ENCODE measurements at places on chromosomes 16 and 17.

- DNase-seq: no peak
Measured at GRCh38 chr16:10765772-10766171, 22.1 kb downstream of the NUBP1 start.

DNA sequence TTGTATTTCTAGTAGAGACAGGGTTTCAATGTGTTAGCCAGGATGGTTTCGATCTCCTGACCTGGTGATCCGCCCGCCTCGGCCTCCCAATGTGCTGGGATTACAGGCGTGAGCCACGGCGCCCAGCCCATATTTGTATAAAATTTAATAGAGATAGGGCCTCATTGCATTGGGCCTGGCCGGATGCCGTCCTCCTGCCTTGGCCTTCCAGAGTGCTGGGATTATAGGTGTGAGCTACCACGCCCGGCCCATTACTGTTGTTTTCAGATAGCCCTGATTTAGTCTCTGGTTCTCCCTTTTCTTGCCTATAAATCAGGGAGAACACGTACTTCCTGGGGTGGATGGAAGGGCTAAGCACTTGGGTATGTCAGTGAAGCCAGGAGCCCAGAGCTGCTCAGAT lies 3.5 kb downstream of the DEF8 start:
- no peak for DNase-seq

GRCh38 chr17:32307658-32308057 lies 34.3 kb downstream of the C17orf75 start:
- DNase-seq: no peak

GRCh38 chr17:31286587-31286986 lies 10.5 kb downstream of the OMG start:
- no peak for DNase-seq

DNA sequence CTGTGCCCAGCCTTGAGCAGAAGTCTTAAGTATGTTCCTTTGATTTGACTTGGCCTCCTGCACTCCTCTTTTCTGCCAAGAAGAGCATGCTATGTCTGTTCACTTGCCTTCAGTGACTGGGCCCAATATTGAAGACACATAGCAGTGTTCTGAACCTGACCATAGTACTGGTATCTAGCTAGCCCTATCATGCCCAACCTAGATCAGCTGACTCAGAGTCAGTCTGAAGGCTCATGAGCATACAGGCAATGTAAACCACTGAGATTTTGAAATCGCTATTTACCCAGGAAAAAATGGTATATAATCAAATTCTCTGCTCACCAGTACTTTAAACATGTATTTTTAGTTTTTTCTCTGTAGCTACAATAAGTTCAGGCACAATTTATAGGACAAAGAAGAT lies 129.4 kb downstream of the TANC2 start:
- no peak for DNase-seq

DNA sequence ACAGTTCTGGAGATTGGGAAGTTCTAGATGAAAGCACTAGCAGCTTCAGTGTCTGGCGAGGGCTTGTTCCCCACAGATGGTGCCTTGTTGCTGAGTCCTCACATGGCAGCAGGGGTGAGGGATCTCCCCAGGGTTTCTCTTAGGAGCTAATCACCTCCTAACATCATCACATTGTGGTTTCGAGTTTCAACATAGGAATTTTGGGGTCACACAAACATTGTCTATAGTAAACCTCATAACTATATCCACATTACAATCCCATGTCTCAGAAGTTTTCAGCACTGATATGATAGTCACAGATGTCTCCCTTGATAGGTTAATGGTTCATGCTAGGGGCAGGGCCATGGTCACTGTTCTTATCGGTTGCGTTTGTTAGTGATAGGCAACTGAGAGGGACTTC lies 13.8 kb downstream of the CLUAP1 start:
- DNase-seq: no peak

DNA sequence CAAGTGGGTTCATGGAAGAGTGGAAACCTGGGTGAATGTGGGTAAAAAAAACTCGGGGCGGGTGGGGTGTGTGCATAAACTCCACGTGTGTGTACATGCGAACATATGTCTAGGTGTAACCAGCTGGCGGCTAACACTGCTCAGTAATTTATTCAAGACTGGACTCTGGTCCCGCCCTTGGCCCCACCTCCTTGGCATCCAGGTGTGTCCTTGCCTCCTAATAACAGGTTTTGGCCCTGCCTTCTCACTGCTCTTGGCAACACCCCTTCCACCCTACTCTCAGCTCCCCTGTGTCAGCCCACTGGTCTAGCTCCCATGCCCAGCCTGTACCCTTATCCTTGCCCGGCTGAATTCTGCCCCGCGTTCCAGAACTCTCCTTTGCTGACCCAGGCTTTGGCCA lies 8.3 kb downstream of the FLII start:
- DNase-seq: no peak

DNA sequence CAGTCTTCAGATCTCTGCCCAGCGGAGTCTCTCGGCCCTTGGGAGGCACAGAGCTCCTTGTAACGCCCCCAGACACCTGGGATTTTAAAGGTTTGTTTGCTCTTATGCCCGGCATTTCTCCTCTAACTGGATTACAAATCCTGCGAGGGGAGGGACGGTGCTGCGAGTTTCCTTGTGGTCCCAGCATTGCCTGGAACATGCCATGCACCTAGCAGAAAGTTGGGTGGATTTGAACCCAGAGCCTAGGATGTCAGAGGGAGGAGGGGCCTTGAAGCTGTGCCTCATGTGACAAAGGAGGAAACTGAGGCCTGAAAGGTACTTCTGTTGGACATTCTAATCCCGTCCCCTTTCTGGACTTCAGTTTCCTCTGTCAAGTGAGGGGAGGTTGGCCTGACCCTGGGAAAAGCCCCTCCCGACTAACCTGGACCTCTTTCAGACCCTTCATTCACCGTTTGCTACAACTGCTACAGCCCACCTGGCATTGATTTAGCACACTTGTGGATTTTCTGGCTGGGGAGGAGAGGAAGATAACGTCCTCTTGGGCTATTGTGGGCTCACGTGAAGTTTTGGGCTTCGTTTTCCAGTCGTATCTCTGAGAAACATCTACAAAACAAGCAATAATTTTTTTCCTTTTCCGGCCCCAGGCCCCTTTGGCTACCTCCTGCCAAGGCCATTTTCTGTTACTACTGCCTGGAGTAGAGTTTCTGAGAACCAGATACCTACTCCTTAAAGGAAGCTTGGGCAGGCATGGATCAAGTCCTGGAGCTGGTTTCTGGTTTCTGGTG lies 30.9 kb downstream of the MRC2 start:
- no peak for DNase-seq

DNA sequence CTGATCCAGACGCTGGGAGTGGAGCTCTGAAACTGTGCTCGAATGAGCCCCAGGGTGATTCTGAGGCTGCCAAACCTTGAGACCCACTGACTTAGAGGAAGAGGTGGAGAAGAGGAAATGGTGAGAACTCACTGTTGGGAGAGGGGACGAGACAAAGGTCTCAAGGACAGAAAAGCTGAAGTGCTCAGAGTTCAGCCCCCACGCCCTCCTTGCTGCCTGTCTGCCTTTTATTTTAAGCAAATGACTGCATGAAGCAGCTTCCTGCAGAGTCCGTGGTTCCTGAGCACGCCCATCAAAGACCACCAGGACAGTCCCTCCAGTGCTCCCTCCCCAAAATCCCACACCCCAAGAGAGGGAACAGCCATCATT lies 20.4 kb downstream of the COTL1 start:
- DNase-seq: no peak

DNA sequence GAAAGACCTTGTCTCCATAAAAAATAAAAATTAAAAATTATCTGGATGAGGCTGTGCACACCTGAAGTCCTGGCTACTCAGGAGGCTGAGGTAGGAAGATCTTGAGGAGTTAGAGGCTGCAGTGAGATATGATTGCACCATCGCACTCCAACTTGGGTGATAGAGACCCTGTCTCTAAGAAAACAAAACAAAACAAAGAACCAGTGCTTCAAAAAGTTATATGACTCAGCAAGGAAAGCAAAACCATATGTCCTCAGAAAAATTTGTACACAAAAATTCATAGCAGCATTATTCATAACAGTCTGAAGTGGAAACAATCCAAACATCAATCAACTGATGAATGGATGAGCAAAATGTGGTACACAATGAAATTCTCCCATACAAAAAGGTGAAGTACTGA lies 48.9 kb downstream of the SLFN5 start:
- DNase-seq: no peak

DNA sequence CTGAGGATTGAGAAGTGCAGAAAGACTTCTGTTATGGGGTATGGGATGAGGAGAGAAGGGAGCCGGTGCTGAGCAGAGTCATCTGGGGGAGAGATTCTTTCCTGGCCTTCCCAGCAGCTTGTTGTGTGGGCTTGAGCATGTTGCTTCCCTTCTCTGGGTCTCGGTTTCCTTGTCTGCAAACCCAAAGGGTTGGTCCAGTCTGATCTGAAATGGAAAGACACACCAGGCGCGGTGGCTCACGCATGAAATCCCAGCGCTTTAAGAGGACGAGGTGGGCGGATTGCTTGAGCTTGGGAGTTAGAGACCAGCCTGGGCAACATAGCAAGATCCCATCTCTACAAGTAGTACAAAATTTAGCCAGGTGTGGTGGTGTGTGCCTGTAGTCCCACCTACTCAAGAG lies 6.0 kb downstream of the SOCS3 start:
- DNase-seq: no peak

- DNase-seq: no peak
Measured at GRCh38 chr16:87063543-87063942, 253.6 kb downstream of the C16orf95 start.

- DNase-seq: no peak
Measured at GRCh38 chr16:10624527-10624926, 44.1 kb upstream of the EMP2 start.

DNA sequence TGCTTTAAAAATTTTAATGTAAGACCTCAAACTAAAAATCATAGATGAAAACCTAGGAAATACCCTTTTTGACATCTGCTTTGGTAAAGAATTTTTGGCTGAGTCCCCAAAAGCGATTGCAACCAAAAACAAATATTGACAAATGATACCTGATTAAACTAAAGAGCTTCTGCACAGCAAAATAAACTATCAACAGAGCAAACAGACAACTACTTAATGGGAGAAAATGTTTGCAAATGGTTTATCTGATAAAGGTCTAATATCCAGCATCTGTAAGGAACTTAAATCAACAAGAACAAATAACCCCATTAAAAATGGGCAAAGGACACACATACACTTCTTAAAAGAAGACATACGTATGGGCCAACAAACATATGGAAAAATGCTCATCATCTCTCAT lies 242.5 kb downstream of the BCAS3 start:
- no peak for DNase-seq

- no peak for DNase-seq
Measured at GRCh38 chr17:49031965-49032928, 35.1 kb downstream of the IGF2BP1 start.

GRCh38 chr17:8324923-8325322 lies 14.7 kb upstream of the ODF4 start:
- DNase-seq: no peak

- DNase-seq: no peak
Measured at GRCh38 chr17:8696906-8697305, 47.7 kb downstream of the CCDC42 start.

DNA sequence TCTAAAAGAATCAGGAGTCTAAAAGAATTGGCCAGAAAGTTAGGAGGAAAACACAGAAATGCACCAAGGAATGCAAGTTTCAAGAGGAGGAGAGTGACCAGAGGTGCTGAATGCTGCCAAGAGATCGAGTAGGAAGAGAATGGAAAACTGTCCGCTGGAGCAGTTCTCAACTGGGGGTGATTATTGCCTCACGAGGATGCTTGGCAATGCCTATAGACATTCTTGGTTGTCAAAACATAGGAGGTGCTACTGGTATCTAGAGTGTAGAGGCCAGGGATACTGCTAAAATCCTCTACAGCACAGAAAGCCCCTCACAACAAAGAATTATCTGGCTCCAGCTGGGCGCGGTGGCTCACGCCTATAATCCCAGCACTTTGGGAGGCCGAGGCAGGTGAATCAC lies 82.1 kb upstream of the NOL11 start:
- no peak for DNase-seq

GRCh38 chr16:83895942-83896341 lies 3.0 kb upstream of the MLYCD start:
- no peak for DNase-seq

DNA sequence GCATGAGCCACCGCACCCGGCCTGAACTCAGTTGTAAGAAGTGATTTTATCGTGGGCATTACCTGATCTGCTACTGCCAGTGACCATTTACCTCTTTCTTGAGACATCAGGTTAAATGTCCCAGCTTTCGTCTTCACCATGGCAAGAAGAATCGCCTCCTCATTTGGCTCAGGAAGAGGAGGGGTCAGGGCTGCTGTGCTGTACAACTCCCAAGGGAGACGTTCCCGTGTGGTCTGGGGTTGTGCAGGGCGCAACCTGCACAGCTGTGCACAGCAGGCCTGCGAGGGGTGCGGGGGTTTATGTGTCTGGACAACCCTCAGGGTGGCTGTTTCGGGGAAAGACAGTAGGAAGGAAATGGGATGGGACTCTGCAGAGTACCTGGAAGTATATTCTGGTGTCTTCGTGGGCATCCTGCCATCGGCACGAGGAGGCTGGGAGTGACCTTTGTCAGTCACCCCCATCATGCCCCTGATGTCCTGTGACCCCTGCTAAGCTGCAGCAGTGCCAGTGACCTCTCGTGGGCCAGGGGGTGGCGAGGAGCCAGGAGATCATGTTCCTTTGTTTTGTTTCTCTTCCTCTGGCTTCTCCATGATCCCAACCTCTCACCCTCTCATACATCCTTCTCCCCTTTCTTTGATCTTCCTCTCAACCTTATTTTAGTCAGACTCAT lies 27.3 kb downstream of the CIBAR2 start:
- no peak for DNase-seq

DNA sequence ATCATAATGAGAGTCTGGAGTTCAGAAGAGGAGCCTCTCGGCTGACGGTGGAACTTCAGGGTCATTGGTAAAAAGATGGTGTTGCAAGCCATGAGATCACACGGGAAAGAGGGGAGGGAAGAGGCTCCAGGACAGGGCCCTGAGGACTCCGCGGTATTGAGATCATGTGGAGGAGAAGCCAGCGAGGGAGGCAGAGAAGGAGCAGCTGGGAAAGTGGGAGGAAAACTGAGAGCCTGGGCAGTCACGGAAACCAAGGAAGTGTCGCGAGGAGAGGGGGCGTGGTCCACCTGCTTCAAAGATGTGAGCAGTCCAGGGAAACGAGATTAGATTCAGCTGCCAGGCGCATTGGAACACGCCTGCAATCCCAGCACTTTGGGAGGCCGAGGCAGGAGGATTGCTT lies 27.7 kb upstream of the SBK1 start:
- no peak for DNase-seq

DNA sequence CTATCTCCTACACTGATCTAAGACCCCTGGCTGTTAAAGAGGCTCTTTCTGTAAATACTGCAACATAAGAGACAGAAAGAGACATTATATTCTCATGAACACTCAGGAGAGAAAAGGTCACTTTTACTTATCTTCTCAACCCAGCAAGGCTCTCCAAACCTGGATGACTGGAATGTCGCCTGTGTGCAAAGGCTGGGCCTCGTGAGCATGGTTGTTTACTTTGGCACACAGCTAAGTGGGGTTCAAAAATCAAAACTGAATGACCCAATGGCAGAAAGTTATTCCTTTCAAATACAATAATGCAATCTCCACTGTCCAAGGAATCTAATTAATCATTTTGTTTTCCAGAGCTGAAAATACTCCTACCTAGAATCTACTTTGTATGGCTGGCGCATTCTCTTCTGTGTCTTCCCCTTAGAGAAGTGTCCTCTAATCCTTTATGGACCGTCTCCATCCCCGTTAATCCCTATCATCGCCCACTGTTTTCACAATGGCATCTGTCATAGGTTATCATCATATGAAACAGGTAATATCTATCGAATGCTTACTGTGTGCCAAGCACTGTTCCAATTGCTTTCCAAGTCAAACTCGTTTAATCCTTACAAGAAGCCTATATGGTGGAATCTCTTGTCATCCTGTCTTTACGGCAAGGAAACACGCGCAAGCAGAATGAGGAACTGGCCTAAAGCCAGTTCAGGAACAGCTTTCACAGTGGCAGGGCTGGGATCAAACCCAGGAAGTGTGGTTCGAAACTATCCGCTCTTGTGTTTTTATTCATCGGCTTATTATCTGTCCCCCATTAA lies 1.3 kb downstream of the SLX4 start:
- DNase-seq: peak; percentile 9
